ENCODE measurements at places on chromosomes 1 and 21.
A peak's percentile ranks its signal among the peaks of the same experiment; 100 is the strongest.

GRCh38 chr1:101004061-101004460 is 21.5 kb downstream of the DPH5 start:
- DNase-seq: peak; percentile 13

- no peak for DNase-seq
These were observed 16.5 kb upstream of the LHX4 start for GRCh38 chr1:180213401-180214170.

DNA sequence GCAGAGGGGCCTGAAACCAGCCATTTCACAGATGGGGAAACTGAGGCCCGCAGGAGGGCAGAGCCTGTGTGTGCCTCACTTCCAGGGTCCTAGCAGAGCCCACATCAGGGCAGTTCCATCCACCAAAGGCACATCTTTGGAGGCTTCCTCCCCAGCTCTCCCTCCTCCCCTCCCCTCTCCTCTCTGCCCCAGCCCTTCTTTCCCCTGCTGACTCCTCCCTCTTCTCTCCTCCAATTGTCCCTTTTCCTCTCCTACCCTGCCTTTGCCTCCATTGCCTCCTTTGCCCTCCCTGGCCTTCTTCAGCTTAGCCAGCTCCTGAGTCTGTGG is 56.6 kb downstream of the TMEM53 start:
- DNase-seq: no peak

GRCh38 chr1:16164213-16165072 is 8.6 kb upstream of the EPHA2 start:
- no peak for DNase-seq

DNA sequence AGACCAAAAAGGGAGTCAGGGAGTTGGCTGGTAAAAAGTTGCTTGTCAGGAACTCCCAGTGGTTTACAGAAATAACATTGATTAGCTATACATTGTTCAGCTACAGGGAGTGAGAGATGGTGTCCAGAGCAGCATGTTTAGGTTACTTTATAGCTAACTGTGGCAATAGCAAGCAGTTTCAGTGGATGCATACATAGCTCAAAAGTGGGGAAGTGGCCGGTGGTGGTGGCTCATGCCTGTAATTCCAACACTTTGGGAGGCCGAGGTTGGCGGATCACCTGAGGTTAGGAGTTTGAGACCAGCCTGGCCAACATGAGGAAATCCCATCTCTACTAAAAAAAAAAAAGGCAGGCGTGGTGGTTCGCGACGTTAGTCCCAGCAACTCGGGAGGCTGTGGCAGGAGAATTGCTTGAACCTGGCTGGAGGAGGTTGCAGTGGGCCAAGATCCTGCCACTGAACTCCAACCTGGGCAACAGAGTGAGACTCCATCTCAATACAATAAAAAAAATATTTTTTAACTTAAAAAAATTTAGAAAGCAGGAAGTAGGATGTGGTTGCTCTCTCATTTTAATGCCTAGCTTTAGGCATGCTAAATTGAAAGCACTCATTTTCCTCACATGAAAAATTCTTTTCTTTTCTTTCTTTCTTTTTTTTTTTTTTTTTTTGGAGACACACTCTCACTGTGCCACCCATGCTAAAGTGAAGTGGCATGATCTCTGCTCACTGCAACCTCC is 109.7 kb downstream of the PPIAL4G start:
- no peak for DNase-seq

- DNase-seq: no peak
These were observed 183.4 kb downstream of the ZNF281 start for GRCh38 chr1:200226268-200226968.

- no peak for DNase-seq
These were observed 32.5 kb downstream of the THRAP3 start for GRCh38 chr1:36256558-36257374.

DNA sequence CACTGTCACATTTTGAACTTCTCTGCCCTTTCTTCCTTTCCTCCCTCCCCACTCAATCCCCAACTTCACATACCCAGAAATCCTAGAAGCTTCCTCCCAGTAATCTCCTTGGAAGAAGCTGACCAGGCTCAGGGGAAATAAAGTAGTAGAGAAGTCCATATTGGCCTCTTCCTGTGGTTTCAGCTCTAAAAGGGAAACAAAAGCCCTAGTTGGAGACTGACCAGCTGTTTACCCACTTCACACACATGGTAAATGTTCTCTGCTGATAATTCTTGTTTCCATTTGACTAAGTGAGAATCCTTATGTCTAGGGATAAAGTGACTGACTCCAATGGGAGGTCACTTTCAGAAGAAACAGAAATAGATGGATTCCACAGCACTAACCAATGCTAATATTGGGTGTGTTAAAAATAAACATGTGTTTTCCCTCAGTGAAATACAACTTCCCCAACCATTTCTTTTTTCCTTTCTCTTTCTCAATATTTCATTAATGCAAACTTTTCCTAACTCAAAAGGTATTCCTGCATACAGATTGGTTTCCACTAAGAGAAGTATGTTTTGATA is 178.9 kb upstream of the DPT start:
- no peak for DNase-seq

- DNase-seq: no peak
These were observed 197.4 kb downstream of the HS2ST1 start for GRCh38 chr1:87111659-87112371.

DNA sequence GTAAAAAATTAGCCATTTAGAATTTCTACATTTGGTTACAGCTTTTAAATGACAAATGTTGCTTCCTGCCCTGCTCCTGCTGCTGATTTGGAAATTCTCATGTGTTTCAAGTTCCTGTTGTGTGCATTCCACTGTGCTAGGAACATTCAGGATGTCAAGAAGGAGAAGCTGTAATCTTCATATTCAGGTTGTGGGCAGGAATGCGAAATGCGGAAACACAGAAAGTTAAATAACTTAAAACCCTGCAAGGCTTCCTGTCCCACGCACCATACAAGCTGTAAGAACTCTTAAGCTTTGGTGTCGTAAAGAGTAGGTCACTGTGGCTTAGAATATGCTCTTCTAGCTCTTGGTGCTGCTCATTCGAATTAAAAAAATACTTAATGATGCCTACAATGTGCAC is 52.6 kb downstream of the S100B start:
- no peak for DNase-seq

GRCh38 chr1:95233319-95233736 is 682 bp upstream of the RWDD3 start:
- DNase-seq: no peak

DNA sequence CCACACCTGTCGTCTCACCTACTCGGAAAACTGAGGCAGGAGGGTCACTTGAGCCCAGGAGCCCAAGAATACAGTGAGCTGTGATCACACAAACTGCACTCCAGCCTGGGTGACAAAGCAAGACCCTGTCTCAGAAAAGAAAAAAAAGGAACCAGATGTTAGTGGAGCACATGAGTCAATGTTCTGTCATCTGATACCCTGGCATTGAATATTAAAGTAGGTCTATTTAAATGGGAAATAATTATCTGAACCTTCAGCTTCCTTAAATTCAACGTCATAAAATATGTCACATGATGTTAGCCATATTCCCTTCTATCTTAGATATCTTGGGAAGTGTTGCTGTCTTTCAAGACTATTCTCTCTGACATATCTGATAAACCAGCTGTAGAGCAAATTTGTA is 47.3 kb downstream of the NCAM2 start:
- DNase-seq: no peak

- DNase-seq: no peak
These were observed 82.0 kb upstream of the PTGFR start for GRCh38 chr1:78408810-78409209.

DNA sequence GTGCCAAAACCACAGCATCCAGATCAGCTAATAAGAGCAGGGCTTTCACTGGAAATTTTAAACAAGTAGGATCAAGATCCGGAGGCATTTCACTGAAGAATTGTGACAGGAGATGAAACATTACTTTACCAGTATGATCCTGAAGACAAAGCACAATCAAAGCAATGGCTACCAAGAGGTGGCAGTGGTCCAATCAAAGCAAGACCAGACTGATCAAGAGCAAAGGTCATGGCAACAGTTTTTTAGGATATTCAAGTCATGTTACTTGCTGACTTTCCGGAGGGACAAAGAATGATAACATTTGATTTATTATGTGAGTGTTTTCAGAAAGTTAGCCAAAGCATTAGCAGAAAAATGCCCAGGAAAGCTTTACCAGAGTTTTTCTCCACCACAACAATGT is 8.2 kb downstream of the ZSWIM5 start:
- DNase-seq: no peak

DNA sequence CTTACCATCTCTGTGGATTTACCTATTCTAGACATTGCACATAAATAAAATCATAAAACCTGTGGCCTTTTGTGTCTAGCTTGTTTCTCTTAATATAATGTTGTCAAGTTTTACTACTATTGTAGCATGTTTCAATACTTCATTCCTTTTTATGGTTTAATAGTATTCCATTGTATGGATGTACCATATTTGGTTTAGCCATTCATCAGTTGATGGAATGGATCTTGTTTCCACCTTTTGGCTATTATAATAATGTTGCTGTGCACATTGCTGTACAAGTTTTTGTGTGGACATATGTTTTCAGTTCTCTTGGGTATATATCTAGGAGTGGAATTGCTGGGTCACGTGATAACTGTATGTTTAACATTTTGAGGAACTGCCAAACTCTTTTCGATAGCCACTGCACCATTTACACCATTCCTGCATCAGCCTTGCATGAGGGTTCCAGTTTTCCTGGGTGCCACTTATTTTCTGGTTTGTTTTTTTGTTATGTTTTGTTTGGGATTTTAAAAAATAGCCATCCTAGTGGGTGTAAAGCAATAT is 66.9 kb downstream of the RNF220 start:
- DNase-seq: no peak

- no peak for DNase-seq
These were observed 6.4 kb downstream of the OR2C3 start for GRCh38 chr1:247529771-247530355.

GRCh38 chr1:25557543-25557942 is 14.1 kb downstream of the LDLRAP1 start:
- no peak for DNase-seq

DNA sequence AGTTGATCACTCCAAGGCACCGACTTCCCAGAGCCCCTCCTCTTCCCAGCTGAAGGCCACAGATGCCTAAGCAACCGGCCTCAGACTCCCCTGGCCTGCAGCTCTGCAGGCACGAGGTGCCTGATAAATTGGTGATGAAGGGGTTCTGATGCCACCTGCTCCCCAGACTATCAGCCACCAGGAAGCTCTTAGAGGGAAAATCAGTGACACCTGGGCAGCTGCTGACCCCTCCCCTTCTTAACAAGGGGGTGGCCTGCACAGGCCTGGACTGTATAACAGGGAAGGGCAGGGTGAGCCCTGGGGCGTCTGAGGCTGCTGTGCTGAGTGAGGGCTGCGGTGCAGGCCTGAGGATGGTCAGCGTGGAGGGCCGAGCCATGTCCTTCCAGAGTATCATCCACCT is at the start of gene PADI6:
Gene PADI6, plus strand, starts transcription at position 301 of the 400 bp plus-strand sequence. Its CDS starts 50 bp downstream, at position 351.
- no peak for DNase-seq

- DNase-seq: no peak
These were observed 410.1 kb downstream of the BRINP3 start for GRCh38 chr1:190067592-190067991.

DNA sequence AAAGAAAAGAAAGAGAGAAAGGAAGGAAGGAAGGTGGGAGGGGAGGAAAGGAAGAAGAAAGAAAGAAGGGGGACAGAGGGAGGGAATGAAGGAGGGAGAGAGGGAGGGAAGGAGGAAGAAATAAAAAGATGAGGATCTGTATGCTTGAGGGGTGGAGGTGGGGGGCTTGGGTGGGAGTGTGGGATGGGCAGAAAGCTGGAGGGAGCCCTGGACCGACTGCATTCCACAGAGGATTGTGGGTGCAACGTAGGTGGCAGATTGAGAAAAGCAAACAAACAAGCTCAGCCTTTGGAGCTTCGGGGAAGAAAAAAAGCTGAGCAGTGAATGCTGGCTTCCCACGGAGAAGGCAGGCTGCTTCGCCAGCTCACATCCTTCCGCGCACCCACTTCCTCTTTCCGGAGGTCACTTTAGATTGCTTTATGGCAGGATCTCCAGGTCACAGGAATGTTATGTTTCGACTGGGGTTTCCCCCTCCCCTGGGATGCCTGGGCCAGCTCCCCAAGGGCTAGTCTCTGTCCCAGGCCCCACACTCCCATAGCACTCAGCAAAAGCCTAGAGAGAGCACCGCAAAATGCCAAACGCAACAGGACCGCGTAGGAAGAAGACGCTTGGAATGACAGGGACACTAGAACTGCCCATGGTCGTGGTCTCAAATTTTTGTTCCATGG is 20.7 kb upstream of the LGALS8 start:
- no peak for DNase-seq

DNA sequence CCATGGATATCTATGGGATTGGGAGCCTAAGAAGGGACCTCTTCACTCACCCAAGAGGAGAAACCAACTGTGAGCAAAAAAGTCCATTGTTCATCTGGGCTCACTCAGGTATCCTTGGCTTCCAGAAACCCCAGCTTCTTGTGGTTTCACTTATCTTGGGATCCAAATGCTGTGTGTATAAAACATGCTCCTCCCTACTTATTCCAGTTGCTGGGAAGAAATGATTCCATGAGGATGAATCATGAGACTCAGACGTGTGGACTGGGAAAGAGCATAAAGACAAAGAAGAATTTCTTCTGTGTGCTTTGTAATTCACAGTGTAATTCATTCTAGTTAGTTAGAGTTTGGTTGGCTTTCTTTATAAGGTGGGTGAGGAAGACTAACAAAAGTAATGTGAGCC is 283.7 kb downstream of the ZNF648 start:
- DNase-seq: no peak

DNA sequence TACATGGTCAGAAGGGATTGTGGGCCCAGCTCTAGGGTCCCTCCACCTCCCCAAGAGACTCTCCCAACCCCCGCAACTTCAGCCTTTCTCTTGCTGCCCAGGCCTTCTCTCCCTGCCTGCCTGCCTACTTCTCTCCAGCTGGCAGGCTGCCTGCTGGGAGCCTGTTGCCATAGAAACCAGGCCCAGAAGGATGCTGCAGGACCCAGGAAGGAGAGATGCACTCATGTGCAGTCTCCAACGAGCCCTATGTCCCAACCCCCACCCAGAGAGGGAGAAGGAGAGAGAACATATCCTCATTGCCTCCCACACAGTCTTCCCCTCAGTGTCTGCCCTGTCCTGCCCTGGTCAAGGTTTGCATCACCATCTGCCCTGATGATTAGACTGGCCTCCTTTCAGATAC is 10.8 kb upstream of the SMIM12 start:
- no peak for DNase-seq

GRCh38 chr1:211333906-211334305 is 7.3 kb downstream of the TRAF5 start:
- DNase-seq: no peak

DNA sequence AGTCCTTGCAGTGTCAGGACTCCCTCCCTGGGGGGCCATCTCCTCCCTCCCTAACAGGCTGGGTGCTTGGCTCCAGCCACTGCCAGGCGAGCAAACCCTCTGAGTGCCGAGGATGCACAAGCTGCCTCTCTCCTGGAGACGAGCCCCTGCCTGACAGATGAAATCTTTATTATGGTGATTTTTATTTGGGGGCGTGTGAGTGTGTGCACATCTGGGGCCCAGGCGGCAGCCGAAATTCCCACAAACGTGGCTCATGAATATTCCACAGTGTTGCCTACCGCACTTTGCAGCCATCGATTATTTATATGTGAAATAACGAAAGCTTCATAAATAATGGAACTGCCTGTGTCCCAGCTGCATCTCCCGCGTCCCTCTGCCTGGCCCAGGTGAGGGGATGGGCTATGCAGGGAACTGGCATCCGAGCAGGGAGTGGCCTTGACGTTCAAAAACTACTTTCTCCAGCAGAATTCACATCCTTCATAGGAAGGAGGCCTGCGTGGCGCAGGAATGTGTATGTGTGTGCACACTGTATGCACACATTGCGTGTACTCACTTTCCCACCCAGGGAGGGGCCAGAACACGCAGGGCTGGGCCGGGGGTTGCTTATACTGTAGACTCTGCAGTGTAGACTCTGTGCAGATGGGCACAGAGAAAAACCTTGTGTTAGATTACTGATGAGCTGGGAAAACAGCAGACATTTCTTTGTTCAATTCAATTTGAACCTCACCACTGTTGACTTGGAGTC is 73.1 kb downstream of the UBIAD1 start:
- no peak for DNase-seq

All from SIG-M5 (cell line).